Omental fat pad (tissue), 4 donors: ENCODE measurements at places on chromosomes 12 and 14.

- DNase-seq, result no peak
Measured at GRCh38 chr12:24884911-24885310, 64.0 kb downstream of the BCAT1 start.

DNA sequence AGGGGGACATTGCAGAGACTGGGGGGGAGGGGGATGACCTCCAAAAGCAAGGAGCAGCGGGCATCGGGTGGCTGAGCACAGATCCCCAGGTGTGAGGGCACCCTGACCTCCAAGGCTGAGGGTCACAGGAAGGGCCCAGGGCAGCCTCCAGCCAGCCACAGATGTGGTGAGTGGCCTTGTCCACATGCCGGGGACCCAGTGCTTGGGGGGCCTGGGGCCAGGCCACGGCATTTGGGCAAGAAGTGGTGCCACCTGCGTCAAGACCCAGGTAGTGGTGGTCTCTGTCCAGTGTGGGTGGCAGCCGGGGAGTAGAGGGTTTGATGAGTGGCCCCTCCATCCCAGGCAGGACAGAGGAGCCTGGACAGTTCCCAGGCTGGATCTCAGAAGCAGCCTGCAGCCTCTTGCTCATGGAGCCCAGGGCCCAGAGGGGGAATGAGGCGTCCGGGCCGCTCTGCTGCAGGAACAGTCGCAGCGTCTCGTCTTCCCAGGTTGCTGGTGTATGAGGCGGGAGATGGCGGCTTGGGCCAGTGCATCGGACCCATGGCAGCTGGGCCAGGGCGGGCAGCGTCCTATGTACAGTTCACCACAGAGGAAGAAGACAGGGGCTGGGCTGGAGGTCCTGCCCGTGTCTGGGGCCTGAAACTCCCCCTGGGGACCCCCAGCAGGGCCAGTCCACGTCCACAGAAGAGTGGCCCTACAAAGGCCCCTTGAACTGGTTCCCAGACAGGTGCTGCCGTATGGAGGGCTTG, 33.5 kb downstream of the CCNK start:
- no peak for DNase-seq

- no peak for DNase-seq
Measured at GRCh38 chr14:61065656-61066055, 84.6 kb downstream of the SLC38A6 start.

DNA sequence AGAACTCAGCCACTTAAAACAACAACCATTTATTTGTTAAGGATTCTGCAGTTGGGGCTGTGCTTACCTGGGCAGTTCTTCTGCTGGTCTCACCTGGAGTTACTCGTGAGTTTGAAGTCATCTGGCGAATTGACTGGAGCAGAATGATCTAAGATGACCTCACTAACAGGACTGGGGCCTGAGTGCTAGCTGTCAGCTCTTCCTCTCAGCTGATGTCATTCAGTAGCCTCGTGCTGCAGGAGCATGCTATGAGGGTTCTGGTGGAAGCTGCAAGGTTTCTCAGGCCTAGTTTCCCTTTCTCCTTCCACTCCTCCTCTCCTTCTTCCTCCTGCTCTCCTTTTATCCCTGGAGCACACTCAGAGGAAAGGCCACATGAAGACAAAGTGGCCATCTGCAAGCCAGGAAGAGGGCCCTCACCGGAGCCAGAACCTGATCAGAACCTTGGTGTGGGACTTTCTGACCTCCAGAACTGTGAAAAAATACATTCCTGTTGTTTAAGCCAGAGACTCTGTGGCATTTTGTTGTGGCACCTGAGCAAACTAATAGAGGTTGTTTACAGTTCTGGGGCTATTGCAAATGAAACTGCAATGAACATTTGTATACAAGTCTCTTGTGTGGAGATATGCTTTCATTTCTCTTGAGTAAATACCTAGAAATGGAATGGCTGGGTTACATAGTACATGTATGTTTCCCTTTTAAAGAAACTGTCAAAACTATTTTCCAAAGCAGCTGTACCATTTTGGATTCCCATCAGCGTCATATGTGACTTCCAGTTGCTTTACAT, 21.9 kb upstream of the MAP3K9 start:
- no peak for DNase-seq

DNA sequence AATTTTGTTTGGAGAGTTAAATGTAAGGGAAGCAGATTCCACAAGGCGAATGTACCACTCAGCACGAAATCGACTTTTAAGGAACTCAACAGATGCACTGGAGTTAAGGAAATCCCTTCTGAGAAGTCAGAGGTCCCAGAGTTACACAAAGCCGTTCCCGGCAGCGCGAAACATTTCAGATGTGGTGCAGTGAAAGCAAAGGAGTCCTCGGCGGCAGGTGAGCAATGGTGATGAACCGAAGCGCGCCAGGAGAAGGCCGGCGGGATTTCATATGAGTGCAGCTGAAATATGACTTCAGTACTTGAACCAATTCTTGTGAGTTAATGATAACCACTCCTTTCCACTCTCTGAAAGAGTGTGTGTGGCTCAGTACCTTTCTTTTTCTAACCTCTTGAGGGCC, 183.2 kb downstream of the GRIP1 start:
- no peak for DNase-seq
